NCI-H774 (cell line): ENCODE measurements at places on chromosomes 11 and 22.

- no peak for DNase-seq
These were observed 24.0 kb downstream of the SLC43A1 start for GRCh38 chr11:57491371-57492061.

- no peak for DNase-seq
These were observed 27.9 kb upstream of the SUSD2 start for GRCh38 chr22:24153353-24153752.

DNA sequence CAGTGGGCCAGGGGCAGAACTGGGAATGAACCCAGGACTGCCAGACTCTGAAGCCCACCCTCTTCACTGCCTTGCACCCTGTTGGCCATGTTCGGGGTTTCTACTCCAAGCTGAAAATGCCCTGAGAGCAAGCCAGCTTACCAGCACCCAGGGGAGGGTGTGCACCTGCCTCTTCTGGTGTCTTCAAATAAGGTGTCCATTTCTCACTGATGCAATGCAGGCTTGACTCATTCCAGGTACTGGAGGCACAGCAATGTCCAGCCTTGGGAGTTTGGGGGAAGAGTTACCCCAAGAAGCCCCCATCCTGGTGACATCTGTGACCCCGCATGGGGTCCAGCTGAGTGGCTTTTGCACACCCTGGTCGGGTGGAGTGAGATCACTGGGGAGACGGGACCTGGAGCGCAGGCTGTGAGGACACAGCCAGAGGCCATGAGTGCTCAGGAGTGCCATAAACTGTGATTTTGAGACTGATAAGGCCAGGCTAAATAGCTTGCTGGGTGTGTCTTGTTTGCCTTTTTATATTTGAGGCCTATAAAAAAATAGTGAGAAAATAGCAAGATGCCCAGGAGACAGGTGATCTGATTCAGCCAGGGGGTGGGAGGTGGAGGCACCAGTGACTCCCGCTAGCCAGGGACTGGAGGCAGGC, 4.6 kb upstream of the CERK start:
- DNase-seq, result no peak

DNA sequence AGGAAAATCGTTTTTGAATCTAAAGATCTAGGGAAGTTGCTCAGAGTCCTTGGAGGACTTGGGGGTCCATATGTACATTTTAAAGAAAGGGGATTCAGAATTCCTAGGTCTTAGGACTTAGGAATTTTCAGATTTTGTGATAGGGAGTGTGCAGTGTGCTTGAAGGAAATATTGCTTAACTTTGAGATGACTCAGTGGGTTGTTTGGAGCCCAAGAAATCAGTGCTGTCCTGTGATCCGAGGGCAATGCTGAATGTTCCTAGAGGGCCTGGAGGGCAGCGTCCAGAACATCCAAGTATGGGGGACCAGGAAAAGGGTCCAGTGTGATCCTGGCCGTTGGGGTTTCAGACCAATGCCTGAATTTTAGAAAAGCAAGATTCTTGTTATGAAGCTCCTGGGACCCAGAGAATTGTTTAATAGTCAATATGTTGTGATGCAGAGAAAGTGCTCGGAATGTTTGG, 3.1 kb upstream of the IGF2 start:
- DNase-seq, result no peak

DNA sequence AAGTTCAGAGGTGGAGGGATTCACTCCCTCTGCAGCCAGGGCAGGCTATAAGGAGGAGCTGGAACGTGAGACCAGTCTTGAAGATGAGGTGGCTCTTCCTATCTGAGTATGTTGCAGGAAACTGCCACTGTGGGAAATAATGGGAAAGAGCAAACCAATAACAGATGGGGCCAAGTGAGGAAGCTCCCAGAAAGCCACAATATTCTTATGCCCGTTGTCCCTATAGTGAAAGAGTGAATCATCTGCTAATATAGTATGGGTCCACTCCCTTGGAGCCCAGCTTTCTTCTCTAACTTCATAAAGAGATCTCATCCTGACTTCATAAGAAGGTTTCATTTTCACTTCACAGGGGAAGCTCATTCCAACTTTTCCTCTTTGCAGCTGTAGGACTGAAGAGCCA, 206.4 kb downstream of the BLID start:
- no peak for DNase-seq

DNA sequence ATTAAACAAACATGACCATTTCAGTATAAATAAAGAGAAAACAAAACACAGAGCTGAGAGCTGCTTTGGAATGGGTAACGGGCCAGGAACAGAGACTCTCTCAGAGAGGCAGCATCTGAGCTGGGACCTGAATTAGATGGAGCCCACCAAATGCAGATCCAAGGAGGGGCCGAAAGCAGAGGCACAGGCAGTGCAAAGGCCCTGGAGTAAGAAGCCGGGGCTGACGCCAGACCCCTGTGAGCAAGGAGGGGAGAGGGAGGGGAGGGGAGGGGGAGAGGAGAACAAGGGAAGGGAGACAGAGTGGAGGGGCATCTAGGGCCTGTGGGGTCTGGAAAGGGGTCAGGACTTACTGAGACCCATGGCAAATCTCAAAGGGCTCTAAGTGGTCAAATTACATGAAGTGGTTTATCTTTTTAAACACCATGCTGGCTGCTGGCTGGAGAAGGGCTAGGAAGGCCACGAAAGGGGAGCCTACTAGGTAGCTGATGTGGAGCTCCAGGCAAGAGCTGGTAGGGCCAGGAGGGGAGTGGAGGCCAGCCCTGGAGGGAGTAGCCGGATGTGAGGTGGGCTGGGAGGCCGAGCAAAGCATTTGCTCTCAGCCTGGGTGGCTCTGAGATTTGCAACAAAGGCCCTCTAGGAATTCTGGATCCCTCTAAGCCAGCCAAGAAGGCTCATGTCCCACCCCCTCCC, 3.2 kb downstream of the OSBPL5 start:
- DNase-seq, result no peak

DNA sequence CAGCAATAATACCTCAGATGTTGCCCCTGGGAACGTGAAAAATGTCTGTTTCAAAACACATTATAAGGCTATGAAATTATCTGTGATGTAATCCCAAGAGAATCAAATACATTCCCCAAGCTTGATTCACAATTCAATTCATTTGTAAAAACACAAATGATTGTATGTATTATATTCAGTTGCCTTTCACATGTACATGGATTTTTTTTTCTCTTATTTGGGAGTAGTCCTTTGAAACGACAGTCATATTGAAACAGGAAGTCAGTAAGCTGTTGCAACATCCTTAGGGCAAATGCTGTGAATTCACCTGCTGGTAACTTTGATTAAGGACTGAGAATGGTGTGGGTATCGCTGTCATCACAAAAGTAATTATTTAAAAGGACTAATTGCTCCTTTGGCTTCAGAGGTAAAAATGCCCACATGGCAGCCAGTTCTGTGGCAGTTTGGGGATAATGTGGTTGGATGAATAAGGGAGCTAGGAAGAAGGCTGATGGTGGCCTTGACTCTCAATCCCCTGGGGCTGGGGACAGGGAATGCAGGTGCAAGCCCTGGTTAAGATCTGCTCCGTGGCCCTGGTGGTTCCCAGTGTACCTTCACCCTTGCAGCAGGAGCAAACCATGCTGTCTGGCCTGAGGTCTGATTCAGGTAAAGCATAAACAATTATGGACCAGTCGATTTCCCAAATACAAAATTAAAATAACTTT, 13.2 kb downstream of the EHF start:
- DNase-seq, result no peak

- DNase-seq, result no peak
These were observed 54.6 kb downstream of the PRCP start for GRCh38 chr11:82845356-82846353.

- peak; percentile 90 for DNase-seq
These were observed 39.7 kb upstream of the TH start for GRCh38 chr11:2211113-2211971.

- DNase-seq, result no peak
These were observed 57.8 kb upstream of the PSMA1 start for GRCh38 chr11:14577835-14578529.

- no peak for DNase-seq
These were observed 340.8 kb downstream of the MN1 start for GRCh38 chr22:27460591-27461347.

GRCh38 chr11:113177671-113178070, 136.7 kb upstream of the TTC12 start:
- no peak for DNase-seq

- DNase-seq, result peak; percentile 3
These were observed 8.0 kb upstream of the SLCO2B1 start for GRCh38 chr11:75142714-75143419.

- no peak for DNase-seq
These were observed 12.0 kb upstream of the NXPE1 start for GRCh38 chr11:114571712-114572111.

- no peak for DNase-seq
These were observed 726.7 kb downstream of the METTL15 start for GRCh38 chr11:28834877-28835276.

GRCh38 chr11:86145439-86146156, 76.7 kb upstream of the PICALM start:
- no peak for DNase-seq

- no peak for DNase-seq
These were observed 471.4 kb downstream of the SOX6 start for GRCh38 chr11:15884777-15885540.

DNA sequence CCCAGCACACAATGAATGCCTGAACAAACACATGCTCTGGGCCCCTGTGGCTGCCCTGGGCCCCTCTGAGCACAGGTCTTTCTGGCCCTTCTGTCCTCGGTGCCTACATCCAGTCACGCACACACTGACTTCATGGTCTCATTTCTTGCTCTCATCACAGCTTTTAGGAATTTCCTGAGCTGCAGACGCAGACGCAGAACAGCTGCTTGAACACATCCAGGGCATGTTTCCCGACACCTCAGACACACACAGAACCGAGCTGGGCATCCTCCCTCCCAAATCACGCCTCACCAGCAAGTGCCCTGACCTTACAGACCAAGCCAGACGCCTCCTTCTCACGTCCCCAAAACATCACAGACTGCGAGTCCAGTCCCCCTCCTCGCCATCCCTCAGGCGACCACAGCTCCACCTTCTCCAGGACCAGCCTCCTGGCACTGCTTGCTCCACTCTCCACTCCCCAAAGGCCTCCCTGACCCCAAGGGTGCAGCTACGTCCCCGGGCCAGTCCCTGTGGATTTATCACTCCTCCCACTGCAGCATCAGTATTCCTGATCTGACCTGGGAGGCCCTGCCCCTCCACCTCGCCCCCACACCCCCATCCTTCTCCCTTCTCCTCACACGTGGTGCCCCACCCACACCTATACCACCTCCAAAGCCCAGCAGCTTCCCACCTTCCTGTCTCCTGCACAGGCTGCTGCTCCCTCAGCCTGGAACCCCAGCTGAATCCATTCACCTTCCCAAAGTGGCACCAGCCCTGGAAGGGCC, 12.9 kb downstream of the SIRT3 start:
- DNase-seq, result no peak

GRCh38 chr11:102415304-102415916, 37.2 kb downstream of the TMEM123 start:
- DNase-seq, result no peak

GRCh38 chr22:35514366-35514765, 26.3 kb upstream of the RASD2 start:
- no peak for DNase-seq

GRCh38 chr11:6237761-6238302, 1.1 kb upstream of the CNGA4 start:
- peak; percentile 23 for DNase-seq

DNA sequence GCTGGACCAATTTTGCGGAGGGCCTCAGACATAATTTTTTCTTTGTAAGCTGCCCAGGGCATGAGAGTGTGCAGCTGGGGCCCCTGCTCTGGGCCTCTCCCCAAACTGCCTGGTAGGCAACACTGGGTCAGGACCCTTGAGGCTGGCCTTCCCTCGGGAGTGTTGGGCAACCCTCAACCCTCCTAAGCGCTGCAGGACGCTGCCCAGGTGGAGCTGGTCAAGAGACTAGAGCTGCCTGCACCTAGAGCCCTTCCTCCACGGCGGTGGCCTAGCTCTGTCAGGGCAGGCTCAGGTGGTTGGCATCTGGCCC, 505 bp upstream of the TMEM132A start:
- no peak for DNase-seq

GRCh38 chr11:2582351-2582945, 117.3 kb downstream of the KCNQ1OT1 start:
- no peak for DNase-seq

- DNase-seq, result peak; percentile 12
These were observed 28.4 kb upstream of the PANX1 start for GRCh38 chr11:94100253-94100652.

GRCh38 chr11:96103721-96104120, 179.8 kb upstream of the MTMR2 start:
- no peak for DNase-seq

DNA sequence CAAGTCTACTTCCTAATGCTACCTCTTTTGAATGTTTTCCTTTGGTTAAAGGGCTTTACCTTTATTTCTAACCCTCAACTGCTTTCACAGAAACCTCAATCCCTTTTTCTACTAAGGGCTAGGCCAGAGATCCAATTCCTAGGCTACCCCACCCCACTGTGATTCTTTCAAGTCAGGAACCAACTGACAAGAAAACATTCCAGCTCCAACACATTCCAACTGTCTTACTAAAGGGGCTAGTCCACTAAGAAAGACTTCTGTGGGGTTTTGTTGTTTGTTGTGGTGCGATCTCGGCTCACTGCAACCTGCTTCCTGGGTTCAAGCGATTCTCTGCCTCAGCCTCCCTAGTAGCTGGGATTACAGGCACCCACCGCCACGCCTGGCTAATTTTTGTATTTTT, 151.3 kb downstream of the APOL5 start:
- DNase-seq, result no peak

GRCh38 chr11:120112174-120112796, 25.6 kb downstream of the TRIM29 start:
- DNase-seq, result no peak

DNA sequence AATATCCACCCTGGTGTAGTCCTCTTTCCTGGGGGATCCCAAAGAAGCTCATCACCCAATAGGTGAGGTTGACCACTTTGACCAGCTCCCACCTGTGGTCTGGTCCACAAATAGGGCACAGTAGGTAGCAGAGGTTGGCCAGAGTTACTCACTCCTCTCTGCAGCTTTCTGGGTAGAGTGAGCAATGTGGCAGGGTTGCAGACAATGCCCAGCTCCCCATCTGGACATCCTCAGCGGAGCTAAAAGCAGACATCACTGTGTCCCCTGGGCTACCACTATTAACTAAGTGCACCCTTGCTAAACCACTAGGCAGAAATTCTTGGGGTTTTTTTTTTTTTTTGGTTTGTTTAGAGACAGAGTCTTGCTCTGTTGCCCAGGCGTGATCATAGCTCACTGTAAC, 48.4 kb upstream of the TP53I11 start:
- DNase-seq, result no peak

DNA sequence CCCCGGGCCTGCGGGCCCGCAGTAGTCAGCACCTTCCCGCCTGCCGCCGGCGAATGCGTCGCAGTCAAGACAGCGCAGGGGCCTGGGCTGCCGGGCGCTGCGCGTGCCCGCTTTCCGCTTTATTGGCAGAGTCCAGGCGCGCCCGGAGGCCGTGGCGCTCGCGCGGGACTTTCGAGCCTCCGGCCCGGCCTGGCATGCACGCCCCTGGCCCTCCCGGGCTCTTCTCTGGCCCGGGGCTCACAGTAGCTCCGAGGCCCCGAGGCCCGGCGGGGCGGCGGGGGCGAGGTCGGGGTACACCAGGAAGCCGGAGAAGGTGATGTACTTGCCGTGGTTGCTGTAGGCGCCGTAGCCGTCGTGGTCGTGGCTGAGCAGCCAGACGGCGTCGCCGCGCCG, 3.1 kb downstream of the FAM180B start:
- no peak for DNase-seq
